ENCODE measurements at places on chromosomes 5 and 9.

DNA sequence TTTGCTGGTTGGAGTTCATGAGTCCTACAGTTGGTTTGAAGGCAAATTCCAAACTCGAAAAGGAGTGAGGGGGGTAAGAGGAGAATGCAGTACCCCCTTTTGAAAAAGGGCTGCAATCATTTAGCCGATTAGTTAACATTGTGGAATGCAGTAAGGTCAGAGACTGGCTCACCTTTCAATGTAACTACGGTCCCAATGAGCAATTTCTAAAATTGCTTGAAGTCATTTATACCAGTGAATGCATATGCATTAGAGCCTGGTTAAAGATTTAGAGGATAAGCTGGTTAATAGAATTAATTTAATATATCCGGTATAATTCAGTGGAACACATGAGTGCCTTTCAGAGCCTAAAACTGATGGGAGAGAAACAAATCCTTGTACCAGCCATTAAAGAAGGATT lies 172.6 kb upstream of the PAPPA start:
- no peak for DNase-seq

DNA sequence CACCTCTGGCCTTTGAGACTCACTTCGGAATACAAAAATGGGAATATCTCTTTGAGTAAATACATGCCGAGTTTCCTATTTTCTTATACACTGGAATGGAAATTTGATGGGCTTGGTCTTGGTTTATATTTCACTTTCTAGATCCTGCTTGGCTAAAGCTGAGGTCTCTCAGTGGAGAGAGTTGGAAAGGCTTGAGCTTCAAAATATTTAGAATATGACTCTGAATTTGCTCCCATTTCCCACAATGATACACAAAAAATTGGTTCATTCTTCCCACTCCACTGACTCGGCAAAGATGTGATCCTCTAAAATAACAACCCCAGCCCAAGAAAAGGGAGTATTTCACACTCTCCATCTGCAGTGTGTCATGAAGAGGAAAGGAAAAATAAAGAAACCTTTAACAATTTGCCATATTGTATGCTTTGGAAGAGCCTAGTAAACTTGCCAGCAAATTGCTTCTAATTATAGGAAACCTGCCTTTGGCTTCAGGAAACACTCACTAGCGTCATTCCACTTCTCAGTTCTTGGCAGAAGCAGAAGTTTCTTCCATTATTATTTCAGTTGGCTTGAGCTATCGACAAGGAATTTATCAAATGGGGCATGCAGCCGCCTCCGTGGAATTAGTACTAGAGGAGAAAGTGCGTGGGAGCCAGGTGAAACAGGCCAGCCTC lies 302.9 kb downstream of the NSG2 start:
- no peak for DNase-seq

DNA sequence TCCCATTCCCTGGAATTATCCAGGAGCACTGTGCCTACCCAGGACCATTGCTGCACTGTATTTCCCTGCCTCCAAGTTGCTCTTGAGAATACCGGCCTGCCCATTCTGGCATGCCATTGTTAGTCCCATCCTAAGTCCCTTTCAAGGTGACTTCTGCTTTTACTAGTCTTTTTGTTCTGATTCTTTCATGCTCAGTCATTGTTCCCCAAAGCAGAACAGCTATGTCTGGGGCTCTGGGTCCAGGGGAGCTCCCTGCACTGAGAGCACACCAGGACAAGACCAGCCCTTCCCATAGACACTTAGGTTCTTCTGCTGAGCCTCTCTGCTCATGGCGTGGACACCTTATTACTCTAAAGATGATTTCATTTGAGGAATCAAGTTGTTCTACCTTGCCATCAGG lies 388.9 kb upstream of the KLF4 start:
- DNase-seq = no peak

DNA sequence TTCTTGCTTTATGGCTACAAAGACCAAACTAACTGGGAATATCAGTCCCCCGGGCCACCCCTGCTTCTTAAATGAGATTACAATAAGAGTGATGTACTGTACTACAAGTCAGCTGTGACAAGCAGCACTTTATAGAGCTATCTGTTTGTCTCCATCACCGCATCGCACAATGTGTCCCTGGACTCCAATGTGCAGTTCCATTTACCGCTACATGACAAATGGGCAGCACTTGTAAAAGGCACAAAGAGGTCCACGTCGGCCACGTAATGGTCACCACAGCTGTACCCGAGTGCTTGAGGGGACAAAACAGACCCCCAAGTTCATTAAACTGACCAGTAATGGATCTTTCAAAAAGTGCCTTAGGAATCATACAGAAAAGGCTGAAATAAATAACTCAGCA lies 54.1 kb downstream of the PSMB7 start:
- DNase-seq = no peak

DNA sequence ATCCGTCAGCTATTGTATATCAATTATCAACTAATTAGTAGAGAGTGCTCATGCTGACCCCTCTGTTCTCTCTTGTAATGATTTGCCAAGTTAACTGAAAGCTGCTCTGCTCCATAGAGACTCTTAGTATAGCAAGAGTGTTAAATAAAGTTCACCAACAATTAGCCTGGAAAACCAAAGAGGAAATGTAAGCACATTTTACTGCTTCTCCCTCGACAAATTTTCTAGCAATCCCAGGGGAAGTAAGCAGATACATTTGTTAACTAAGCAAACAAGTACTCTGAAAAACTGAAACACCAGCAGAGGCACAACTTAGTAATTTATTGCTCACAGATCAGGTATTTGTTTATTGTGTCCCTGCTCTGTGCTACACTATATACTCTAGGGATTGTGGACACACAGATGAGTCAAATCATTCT lies 162.2 kb downstream of the GLIS3 start:
- no peak for DNase-seq

DNA sequence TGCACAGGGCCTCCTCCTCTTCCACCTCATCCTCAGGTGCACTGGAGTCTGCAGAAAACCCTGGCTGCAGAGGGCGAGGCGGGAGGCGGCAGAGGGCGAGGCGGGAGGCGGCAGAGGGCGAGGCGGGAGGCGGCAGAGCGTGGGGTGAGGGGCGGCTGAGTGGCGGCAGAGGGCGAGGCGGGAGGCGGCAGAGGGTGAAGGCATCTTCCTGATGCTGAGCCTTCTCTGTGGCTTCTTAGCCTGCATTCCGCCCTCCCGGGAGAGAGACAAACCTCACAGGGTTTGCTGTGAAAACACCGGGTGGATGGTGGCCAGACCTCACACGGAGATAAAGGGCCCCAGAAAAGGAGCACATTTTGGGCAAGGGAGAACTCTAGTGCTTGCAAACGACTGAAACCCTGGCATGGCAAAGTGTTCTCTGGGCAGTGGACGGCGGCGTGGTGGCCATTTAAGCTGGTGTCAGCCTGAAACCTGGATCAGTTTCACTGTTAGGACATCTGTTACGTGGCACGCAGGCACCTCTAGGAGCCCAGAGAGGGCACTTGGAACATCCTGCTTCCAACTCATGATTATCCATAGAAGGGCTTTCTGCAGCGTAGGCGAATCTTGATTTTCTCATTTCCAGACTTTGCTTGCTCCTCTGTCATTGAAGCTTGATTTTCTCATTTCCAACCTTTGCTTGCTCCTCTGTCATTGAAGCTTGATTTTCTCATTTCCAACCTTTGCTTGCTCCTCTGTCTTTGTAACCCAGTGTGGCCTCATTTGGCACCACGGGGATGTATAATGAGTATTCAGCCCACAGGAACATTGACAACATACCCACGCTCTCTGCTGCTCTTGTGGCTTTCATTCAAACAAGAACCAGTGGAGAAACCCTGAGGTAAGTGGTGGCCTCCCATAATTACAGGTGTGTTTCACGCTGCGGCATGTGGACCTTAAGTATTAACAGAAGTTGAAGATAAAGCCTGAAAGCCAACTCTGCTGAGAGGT lies 16.3 kb upstream of the PLEKHG4B start:
- DNase-seq = no peak

DNA sequence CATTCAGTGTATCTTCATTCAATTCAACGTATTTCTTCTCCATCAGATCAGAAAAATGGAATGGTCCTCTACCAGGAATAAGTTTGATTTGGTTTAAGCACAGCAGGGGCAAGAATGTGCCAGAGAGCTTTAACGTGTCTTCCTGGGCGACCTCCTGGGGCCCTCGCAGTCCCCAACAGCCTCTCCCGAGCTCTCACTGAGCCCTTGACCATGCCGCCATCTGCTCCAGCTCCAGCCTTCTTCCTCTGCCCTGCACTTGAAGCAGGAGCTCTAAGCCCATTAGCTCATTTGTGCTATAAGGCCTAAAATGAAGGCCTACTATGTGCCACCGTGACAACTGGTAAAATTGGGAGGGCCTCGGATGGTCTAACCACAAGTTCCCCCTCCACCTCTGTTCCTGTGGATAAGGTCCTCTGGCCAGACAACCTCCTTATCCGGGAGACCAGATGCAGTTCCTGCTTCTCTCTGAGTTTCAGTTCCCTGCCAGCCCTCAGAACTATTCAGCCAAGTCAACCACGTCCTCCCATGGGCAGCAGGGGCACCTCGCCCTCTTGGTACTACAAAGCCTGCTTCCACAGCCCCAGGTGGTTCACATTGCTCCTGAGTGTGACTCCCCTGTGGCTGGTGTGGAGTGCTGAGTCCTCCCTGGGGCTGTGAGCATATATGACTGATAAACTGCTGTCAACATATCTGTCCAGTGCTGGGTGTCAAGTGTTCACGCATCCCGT lies 35.8 kb downstream of the C5orf15 start:
- DNase-seq = no peak

GRCh38 chr9:105044518-105044917 lies 116.6 kb upstream of the ABCA1 start:
- DNase-seq = no peak

DNA sequence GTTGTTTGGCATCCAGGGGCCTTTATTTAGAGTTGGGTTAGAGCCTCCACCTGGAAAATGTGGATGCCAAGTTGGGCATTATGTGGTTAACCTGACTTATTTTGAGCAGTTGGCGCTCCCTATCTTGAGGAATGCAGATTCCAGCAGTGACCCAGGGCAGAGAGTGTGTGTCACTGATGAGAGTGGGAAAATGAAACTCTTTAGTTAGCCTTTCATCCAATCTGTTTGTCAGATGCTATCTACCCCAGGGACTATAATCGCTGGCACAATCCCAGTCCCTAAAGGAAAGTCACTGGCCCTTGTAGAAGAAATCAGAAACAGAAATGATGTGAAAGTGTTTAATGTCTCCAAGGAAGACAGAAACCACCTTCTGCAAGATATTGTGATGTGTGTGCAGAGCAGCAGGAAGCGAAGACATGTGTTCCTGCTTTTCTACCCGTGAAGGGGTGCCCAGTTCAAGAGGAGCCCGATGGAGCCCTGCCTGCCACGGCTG lies 10.2 kb upstream of the STING1 start:
- DNase-seq = no peak

DNA sequence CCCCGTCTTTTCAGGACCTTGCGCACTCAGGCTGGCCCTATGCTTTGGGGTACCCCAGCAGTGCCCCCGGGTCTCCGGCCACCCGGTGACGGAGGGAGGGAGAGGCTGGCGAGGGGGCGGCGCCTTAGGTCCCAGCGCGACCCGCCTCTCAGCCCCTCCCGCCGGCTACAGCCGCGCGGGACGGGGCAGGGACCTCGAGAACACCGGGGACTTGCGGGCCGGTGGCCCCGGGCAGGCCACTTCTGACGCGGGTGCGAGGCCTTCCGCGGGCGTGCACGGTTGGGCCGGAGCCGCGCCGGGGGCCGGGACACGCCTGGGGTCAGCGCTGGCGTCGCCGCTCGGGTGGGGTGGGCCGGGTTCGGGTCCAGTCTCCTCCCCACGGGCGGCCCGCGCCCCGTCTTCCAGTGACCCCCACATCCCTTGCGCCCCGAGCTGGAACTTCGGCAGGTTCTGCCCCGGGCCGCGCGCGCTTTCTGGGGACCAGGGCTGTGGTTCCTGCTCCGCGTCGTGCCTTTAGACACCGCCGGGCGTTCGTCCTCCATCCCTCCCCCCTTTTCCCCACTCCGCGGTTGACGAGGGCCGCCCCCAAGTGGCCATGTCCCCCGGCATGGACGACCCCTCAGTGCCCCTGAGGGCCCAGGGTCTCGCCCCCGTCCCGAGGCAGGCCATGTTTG lies 3.8 kb upstream of the SQSTM1 start:
- DNase-seq = no peak

- no peak for DNase-seq
These were observed 57.6 kb upstream of the GRHPR start for GRCh38 chr9:37364751-37365360.

DNA sequence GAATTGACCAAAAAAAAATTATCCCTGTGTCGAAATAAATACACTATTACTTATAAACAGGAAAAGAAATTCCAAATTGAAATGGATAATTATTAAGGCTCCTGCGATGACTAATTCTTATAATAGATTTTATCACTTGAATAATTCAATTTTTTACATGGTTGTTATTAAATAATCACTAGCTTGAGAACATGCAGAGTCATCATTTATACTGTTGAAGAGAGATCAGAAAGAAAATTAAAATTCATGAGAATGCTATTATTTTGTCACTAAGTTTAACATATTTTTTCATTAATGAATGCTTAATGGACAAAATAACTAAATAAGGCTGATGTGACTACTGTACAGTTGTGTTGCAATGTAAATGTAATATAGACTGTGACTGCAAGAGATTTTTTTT lies 1011.3 kb upstream of the C9orf72 start:
- no peak for DNase-seq

GRCh38 chr5:170482511-170482910 lies 21.3 kb upstream of the KCNIP1 start:
- DNase-seq = no peak

GRCh38 chr5:178495706-178496105 lies 94.5 kb downstream of the COL23A1 start:
- DNase-seq = no peak

- DNase-seq = no peak
These were observed 21.9 kb upstream of the TXN start for GRCh38 chr9:110278080-110278707.

DNA sequence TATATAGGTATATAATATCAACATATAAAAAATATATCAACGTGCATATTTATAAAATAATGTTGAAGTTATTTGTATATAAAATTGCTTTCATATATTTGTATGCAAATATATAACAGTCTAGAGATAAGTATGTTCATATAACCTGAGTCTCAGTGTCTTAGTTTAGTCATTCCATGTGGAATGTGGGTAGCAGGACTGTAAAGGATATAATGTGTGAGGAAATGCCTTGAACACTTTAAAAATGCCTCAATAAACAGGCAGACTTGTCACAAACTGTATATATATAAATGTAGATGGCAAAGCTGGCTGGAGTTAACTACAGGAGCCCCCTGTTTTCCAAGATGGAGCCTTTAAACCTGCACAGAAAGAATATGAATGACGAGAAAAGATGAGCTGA lies 48.4 kb downstream of the CCDC125 start:
- DNase-seq = no peak

GRCh38 chr5:136731241-136731900 lies 366.0 kb upstream of the TRPC7 start:
- no peak for DNase-seq

DNA sequence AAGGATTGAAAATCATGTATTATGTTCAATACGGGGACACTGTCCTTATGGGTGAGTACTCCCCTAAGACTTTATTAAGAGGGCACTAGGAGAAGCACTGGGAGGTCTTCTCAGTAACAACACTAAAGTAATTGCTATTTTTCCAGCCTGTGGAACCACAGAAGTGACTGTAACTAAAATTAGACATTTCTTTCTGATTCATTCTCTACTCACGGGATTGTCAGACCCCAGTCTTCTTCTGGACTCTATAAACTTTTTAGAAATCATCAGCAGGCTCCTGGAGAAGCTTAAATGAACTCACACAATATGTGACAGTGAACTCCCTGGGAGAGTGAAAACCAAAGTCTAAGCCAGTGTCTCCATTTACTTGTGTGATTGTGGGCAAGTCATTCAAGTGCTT lies 14.5 kb downstream of the TLR4 start:
- DNase-seq = no peak

GRCh38 chr5:107483231-107484024 lies 187.3 kb downstream of the EFNA5 start:
- no peak for DNase-seq

- DNase-seq = no peak
These were observed 18.2 kb downstream of the SPACA9 start for GRCh38 chr9:132896906-132897305.

Data from T-cell (primary cell).